T-helper 2 cell treated with Interferon-gamma antibody and Interleukin-4, amounts not matched to agents 5 μg/mL and 100 μg/mL, for 36 hours (primary cell): ENCODE measurements at places on chromosomes 11 and 22.

DNA sequence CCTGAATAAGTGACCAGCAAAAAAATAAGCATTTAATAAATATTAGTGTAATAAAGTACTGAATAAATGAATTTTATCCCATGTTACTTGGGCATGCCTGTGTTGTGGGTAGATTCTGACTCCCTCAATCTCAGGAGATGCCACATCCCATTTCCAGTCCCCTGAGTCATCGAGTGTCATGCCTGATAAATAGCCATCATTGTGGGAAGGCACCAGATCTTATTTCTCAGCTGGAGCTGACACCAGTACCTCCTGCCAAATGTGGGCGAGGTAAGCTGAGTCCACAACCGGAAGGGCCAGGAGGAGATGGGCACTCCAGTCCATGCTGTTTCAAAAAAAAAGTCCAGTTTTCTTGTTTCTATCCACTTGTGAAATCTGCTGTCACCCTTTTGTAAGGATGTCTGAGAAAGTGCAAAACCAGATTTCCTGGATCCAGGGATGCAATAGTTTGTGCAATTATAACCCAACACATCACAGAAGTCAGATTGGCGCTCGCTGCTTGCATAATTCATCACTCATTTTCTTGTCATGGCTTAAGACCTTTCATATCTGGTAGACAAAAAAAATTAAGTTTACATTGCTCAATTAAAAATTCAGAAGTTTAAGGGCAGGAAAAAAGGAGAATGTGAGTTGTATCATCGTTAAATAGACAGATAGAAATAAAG is 311.6 kb downstream of the MIAT start:
- DNase-seq = no peak

DNA sequence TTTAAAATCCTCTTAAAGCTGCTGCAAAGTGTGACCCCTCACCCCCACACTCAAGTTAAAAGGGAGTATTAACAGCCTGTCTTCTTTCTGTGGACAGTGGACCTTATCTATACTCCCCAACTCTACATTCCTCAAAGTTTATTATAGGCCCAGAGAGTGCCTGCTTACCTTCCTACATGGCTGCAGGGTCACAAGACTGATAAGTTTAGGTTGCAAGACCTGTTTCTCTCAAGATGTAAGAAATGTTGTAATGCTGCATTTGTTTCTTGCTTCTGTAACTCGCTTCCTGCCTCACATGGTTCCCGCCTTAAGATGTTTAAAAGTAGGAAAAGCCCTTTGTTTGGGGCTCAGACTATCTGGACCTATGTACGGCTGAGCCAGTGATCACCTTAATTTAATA is 10.1 kb upstream of the NXPE1 start:
- no peak for DNase-seq

GRCh38 chr11:45590743-45591142 is 74.7 kb downstream of the CHST1 start:
- DNase-seq = no peak

- DNase-seq = no peak
These were observed 11.8 kb downstream of the UPB1 start for GRCh38 chr22:24506802-24507438.

GRCh38 chr11:115539844-115540243 is 35.6 kb upstream of the CADM1 start:
- no peak for DNase-seq

- no peak for DNase-seq
These were observed 3.3 kb downstream of the CARD10 start for GRCh38 chr22:37515901-37516300.

DNA sequence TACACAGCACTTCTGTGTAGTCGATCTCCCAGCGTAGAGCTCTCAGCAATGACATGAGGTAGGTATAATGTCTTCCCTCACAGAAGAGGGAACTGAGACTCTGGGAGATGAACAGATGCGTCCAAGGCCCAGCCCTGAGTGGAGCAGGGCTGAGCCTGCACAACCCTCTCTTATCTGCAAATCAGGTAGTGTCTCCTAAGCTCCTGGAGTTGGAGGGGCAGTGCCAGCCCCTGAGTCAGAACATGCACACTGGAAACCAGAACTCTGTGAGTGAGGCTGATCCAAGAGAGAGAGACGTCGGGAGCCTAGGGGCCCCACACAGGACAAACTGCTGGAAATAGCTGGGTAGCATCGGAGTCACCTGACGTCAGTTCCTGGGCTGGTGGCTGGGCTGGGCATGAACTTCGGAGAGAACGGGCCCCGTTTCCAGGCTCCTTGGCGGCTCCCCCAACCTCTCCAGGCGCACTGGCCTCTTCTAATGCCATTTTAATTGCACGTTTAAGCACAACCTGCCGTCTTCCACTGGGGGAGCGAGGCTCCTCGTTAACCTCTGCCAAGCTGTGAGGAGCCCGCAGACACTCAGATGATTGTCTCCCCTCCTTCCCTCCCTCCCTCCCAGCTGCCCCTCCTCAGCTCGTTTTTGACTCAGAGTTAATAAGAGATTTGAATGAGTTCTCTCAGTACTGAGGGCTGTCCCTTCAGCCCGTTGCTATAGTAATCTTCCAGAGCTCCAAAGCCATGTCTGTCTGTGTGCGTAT is 191.2 kb upstream of the TBCEL start:
- DNase-seq = no peak

- DNase-seq = no peak
These were observed 13.5 kb upstream of the OAF start for GRCh38 chr11:120197251-120197891.

- DNase-seq = no peak
These were observed 98.3 kb downstream of the PTPRJ start for GRCh38 chr11:48078689-48079088.
